Ecto neural progenitor cell (in vitro differentiated cells): ENCODE measurements at places on chromosomes 2 and 18.

DNA sequence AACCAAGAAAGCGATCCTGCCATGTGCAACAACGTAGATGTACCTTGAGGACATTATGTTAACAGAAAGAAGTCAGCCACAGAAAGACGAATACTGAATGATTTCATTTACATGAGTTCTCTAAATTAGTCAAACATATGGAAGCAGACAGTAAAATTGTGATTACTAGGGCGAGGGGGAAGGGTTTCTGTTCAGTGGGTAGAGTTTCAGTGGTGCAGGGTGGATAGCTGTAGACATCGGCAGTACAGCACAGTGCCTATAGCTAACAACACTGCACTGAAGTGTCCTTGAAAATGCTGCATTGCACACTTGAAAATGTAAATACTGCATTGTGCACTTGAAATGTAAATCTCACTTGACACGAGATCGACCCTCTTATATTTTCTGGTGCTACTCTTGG, 275.3 kb downstream of the GALR1 start:
- DNase-seq = no peak

DNA sequence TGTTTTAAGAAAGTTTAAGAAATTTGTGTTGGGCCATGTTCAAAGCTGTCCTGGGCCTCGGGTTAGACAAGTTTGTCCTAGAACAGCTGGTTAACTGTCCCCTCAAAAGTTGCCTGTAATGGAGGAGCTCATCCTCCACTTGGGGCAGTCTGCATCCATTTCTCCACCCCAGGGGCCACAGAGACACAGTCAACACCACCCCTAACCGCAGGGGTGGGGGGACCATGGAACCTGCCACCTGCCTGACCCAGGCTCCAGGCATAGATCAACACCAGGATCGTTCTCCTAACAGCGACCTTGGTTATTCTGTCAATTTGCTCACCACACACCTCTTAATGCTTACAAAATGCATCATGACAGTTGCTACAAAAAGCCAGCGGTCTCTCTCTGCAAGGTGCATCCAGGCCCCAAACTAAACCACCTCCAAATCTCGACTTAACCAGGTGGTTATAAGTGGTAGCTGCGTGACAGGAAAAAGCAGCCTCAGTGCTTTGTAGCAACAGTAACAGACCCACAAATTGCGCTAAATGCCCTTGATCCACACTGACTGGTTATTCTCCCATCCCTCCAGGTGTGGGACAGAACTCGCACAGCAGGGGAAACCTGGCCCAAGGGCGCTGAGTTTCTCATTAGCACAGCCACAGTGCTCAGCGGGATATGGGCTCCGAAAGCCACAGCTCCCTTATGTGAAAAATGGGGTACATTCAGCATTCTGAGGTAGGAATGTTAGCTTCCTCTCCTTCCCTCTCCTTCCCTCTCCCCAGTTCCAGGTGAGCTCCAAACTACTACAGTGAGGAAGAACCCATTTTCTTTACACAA, 48.0 kb downstream of the HDLBP start:
- no peak for DNase-seq

- DNase-seq = no peak
Observed at GRCh38 chr2:54423213-54423612, 32.9 kb upstream of the SPTBN1 start.

DNA sequence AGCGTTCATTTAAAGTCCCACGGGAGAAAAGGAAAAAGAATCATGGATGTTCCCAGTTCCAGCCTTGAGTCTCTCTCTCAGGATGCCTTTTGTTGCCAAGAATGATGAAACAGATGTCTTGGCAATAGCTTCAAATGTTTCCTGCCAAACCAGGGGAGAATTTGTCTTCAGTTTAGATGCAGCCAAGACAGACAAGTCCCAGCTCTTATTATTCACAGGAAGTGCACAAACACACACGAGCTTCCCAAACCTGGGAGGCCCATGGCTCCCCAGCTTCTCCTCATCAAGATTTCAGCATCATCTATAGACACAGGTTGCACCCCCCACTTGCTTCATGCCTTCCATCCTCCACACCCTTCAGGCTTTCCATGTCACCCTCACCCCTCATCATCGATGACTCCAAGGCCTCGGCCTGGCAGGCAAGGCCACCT, 45.9 kb downstream of the HS1BP3 start:
- DNase-seq = no peak

DNA sequence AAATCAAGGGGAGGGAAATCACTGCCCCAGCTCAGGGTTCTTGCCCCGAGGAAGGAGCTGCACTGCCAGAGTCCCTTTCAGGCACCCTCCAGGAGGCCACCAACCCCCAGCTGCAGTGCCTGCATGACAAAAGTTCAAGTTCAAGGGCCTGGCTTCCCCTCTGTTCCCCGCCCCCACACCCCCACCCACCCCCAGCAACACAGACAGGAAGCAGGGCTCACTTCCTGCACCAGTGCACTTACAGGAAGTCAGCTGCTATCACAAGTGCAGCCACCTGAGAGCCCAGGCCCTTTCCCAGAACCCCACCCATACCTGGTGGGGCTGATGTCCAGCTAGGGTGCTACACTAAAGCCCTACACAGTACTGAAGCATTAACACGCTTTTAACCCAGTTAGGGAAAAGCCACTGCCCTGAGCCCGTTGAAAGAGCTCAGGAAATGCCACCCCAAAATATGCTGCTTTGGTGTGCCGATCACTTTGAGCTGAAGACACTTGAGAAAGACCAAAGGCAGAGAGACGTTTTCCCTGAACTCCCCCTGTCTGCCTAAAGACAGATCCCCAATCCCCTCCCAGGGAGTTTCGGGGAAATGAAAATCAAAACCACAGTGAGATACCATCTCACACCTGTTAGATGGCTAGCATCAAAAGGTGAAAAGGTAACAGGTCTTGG, 109.9 kb upstream of the CAB39 start:
- no peak for DNase-seq

DNA sequence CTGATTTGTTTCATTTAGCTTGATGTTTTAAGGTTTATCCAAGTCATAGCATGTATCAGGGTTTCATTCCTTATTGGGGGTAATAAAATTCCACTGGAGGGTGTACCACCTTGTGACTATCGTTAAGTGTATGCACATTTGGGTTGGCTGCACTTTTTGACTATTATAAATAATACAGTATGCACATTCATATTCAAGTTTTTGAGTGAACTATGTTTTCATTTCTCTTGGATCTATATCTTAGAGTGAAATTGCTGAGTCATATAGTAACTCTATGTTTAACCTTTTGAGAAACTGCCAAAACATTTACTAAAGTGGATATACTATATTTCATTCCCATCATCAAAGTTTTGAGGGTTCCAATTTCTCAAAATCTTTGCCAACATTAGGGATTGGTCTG, 952.7 kb downstream of the TDRD15 start:
- DNase-seq = no peak

- no peak for DNase-seq
Observed at GRCh38 chr2:127048618-127048935, 58.4 kb downstream of the BIN1 start.

DNA sequence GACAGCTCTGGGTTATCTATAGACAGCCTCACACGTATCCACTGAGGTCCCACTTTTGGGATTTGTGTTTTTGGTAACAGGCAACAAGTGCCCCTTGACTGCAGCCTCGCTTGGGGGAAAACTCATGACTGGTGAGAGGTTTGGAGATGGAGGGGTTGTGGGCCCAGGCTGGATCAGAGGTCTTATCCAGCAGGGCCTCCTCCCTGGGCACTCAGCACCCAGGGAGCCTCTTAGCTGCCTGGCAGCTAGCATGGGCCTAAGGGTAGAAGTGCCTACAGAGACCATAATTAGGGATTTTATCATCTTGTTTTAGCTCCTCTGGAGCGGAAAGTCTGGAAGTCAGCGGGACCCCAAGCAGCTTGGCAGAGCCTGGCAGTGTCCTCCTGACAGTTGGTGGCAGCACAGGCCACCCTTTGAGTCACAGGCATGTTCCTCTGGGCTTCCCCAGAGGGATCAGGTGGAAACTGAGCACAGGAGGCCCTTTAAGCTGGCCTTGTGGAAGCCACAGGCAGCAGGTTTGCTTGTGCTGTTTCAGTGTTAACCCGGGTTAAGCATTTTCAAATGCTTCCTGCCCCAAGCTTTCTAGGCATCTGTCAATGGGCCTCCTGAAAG, 143.1 kb downstream of the KCTD1 start:
- DNase-seq = no peak

GRCh38 chr2:149720615-149721014, 133.0 kb upstream of the MMADHC start:
- no peak for DNase-seq

DNA sequence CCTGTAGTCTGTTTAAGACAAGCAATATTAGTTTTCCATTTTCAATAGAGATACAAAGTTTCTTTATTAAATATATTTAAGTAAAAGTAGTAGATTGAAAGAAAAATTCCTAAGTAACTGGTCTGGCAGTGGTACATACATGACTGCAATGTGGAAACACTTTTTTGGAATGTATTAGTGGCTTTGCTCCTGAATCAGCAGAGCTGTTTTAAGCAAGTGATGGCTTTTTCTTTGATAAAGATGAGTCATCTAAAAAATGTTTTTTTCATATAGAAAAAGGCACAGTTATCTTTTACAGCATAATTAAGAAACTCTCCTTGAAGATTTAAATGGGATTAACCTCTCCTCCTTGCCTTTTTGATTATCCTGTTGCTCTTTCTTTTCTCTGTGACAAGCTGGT, 34.9 kb downstream of the KDM3A start:
- no peak for DNase-seq

GRCh38 chr2:32990556-32990955, 43.8 kb downstream of the LTBP1 start:
- no peak for DNase-seq

GRCh38 chr2:129101186-129101585, 782.5 kb upstream of the HS6ST1 start:
- DNase-seq = no peak

- no peak for DNase-seq
Observed at GRCh38 chr2:40358783-40359182, 93.1 kb downstream of the SLC8A1 start.

- no peak for DNase-seq
Observed at GRCh38 chr2:132738223-132738622, 68.2 kb upstream of the LYPD1 start.
